HuH-7.5 (cell line): ENCODE measurements at places on chromosomes 11 and 22.

DNA sequence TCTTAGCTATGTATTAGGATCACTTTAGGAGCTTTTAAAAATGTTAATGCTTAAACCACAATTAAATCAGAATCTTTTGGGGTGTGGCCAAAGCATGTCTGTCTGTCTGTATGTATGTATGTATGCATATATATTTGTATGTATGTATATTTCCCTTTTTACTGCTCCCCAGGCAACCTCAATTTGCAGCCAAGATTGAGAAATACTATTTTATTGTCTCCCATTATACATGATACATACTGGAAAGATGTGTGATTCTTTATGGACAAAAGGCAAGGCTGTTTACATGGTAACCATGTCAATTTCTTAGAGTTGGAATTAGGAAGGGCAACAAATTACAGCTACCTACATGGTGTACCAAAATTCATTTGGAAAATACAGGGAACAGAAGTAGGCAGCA lies 783.6 kb downstream of the ETS1 start:
- DNase-seq = no peak

DNA sequence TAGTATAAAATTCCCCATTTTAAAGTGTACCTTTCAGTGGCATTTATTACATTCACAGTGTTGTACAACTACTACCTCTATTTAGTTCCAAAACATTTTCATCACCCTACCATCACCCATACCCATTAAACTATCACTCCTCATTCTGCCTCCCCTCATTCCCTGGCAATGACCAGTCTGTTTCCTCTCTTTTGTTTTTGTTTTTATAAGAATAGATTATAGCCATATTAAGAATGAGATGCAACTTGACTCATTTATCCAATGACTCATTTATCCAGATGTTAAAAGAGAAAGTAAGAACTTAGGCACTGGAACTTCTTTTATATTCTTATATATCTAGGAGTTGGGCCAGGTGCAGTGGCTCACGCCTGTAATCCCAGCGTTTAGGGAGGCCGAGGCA lies 156.3 kb downstream of the FAT3 start:
- DNase-seq = no peak

DNA sequence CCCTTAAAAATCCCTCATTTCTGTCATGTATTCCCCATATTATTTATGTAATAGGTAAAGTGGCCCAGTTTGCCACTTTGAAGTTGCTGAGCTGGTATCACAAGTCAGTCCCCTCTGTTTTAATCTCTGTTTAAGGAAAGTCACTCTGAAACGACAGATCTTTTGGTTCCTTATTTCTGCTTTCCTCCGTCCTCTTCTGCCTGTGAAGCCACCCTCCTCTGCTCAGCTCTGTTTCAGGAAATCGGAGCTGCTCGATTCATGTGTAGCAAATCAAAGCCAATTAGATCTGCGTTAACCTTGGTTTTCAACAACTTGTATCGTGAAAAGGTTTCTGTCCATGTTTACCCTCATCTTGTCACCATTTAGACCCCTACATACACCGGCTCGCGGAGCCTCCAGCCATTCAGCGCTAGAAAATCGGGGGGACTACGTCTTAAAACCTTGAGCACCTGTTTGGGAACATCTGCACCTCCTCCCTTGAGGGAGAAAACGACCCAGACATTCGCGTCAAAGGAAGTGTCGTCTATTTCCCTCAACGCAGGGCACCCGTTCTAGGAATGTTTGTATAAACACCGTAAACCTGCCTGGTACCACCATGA lies 576 bp upstream of the SC5D start:
- no peak for DNase-seq

- no peak for DNase-seq
Observed at GRCh38 chr22:30314915-30315314, 11.8 kb downstream of the TBC1D10A start.

GRCh38 chr22:29267462-29267857 lies 321 bp downstream of the RHBDD3 start:
- no peak for DNase-seq

DNA sequence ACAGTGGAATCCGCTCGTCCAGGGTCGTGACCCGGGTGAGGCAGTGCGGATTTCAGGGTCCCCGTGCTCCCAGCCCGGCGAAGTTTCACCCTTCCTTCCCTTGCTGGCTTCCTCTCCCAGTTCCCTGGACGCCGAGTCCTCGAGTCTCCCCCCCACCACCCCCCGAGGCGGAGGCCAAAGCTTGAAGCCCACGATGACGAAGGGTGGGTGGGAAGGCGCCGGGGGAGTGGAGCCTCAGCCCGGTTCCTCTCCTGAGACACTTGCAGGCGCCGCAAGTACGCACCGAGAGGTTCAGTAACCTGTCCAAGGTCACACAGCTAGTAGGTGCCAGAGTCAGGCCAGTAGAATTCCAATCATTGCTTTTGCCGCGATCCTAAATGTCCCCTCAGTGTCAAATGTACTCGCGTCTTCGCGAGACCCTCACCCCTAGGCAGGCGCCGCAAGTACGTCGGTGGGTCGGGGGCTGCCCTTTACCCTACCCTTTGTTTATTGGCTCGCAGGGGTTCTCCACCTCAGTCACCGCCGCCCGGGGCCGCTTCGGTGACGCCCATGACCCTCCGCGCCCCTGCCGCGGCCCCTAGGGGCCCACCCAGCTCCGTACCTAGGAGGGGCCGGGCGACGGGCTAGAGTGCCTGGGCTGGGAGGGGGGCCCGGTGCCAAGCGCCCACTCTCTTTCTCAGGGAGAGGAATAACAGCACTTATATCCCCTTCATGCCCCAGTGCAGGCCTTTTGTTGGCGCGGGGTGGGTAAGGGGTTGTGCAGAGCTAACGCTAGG lies 5.7 kb upstream of the CHRM1 start:
- peak; percentile 66 for DNase-seq

GRCh38 chr11:64743591-64744543 lies at the start of gene RASGRP2:
Gene RASGRP2 (minus strand): TSS chr11:64744142. CDS start chr11:64742866, 1,276 bp downstream.
- DNase-seq = peak; percentile 88

GRCh38 chr11:68149417-68149816 lies 28.2 kb upstream of the CHKA start:
- DNase-seq = no peak

DNA sequence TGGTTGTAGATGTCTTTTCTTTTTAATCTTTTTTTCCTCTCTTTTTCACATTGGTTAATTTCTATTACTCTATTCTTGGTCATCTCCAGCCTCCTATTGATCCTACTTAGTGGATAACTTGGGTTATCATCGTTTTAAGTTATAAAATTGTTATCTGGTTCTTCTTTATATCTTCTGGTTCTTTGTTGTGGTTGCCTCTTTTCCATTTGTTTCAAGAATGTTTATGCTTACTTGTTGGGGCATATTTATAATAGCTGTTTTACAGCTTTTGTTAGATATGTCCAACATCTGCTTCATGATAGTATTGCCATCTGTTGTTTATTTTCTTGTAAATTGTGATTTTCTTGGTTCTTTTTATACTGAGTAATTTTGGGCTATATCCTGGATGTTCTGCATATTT lies 1429.6 kb downstream of the TBC1D22A start:
- DNase-seq = no peak

GRCh38 chr11:13105237-13105844 lies 96.2 kb downstream of the RASSF10 start:
- DNase-seq = no peak
